Umbilical cord (tissue), 2 donors: ENCODE measurements at places on chromosomes 2 and 18. TPM values are rescaled to one million over a fixed set of nuclear protein-coding genes. Genes with fewer than 3 reads are reported as not detected.

- DNase-seq: no peak
Measured at GRCh38 chr2:62335612-62336011, 139.7 kb downstream of the B3GNT2 start.

DNA sequence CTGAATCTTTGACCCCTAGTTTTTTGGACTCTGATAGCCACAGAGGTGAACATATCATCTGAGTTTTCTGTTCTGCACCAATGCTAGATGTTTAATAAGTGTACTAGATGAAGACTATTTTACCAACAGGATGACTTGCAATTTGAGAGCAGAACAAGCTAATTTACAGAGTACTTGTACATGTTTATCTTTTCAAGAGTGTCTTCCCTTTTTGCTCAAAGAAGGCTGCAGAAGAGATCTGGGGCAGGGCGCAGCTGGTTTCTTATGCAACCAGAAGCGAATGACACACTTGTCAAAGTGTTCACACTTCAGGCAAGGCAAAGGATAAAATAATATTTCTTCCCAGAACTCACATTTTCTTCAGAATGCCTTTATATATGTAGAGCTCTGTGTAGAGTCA, 86.0 kb downstream of the VWA3B start:
- no peak for DNase-seq

The POMC gene
- 0.72 TPM for total RNA-seq

DNA sequence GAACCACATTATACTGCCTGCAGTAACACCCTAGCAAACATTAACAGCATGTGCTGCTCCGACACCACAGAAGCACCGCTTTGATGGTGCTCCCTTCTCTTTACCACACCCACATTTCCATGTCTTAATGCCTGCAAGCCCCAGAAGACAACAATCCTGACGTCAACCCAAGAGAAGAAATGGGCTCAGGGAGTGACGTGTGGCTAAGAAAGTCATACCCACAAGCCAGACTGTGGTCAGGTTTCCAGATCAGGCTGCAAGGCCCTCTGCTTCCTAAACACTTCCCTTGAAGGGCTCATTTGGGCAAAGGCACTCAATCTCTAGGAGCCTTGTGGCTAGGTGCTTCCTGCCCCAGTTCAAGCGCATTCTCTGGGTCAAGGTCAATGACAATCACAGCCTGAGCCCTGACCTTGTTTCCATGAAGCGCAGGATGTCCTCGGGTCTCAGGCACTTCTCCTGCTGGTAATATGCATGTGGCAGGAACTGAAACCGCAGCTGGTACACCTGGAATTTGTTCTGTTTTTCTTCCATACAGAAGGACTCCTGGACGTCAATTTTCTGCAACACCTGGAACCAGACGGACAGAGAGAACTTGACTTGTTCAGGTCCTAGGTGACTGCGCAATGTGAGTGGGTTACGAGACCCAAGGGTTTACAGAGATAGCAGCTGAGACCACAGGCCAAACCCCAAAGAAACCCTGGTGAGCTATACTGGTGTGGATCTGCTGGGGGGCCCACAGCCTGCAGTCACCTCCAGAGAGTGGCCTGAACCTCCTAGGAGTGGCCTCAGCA, 67.2 kb downstream of the POLR1A start:
- no peak for DNase-seq

DNA sequence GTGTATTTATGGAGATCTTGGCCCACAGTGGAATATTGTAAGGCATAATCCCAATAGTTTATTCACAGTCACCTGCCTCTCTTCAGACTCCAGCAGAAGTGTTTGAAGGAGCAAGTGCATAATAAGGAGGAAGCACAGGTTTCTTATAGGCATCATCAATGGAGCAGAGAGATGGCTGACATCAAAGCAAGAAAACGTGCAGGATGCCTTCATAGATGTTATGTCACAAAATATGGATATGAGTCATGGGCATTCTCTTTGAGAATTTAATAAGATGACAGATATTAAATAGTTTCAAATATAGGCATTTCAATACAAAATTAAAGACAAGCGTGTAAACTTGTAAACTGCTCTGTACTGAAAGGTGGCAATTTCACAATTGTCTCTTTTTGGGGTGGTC, 4.0 kb upstream of the RND3 start:
- no peak for DNase-seq

DNA sequence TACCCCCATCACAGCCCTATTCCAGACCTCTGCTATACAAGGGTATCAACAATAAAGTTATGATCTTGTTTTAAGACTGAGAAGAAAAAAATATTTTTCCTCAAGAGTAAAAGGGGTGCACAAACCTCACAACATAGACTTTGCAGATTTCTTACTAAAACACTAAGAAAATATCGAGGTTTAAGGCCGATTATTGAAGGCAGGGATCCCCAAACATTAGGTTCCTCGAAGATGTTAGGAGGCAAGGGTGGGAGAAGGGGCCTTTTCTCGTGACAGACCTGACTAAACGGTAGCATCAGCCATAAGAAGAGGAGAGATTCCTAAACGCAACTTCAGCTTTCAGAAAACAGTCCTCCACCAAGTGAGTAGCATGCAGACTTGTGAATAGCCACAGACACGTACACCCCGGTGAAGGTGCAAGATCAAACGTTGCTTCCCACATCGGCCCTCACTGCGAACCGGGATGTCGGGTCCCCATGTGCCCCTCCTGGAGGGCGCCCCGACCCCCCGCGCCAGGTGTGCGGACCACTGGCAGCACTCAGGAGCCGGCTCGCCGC, 678 bp downstream of the PIAS2 start:
- DNase-seq: peak; percentile 47

DNA sequence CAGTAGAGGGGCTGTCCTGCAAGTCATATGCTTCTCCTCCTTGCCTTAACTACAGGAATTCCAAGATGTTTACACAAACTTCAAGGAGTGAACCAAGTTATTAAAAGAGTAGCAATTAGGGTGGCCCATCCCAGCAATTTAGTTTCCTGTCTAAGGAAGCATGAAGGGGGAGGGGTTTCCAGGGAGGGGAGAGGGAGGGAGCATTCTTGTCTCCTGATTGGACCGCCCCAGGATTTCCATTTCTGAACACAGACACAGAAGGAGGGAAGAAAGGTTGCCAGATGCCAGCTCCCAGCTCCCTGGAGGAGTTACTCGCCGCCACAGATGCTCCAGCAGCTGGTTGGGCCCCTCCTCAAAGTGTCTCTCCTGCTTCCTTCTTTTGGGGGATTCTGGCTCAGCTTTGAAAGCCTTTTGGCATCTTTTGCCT, 107.6 kb downstream of the TRIB2 start:
- DNase-seq: peak; percentile 70

GRCh38 chr2:162826921-162827320, 11.6 kb downstream of the KCNH7 start:
- peak; percentile 63 for DNase-seq

DNA sequence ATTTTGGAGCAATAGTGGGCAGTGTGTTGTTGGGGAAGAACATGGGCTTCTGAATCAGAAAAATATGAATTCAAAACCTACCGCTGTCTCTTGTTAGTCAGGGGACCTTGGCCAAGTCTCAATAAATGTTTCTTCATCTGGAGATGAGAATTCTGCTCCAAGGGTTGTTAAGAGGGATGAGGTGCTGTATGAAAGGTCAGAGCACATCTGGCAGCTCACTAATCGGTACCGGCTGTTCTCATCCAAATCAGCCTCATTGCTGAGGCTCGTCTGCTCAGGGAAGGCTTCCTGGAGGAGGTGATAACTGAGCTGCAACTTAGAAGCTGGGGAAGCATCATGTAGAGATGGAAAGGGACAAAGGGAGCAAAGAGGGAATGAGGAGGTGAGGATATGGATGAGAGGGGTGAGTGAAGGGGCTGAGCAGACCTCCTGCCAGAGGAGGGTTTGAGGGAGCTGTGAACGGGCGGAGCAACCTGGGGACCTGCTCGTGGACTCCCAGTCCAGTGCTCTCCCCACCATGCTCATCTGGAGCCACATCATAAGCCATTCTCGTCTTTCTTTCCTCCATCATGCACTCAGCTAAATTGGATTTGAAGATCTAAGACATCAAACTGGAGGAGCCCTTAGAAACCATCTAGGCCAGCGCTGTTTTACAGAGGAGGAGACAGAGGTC, 47.4 kb downstream of the GREB1 start:
- DNase-seq: no peak

DNA sequence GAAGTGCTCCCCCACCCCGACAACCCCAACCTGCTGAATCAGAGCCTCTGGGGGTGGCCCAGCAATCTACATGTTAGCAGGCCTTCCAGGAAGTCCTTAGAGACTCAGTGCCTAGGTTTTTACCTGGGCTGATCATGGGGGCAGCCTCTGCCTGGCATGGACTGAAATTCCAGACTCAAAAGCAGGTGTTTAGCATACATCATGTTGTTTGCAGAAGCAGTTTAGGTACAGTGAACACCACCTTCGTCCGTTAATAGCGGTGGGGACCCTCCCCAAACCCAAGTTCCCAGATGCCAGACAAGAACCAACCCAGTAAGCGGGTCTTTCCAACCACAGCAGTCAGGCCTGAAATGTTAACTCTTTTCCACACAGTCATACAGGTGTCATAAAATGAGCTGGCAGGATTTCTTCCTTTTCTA, 26.4 kb upstream of the GALR1 start:
- no peak for DNase-seq

DNA sequence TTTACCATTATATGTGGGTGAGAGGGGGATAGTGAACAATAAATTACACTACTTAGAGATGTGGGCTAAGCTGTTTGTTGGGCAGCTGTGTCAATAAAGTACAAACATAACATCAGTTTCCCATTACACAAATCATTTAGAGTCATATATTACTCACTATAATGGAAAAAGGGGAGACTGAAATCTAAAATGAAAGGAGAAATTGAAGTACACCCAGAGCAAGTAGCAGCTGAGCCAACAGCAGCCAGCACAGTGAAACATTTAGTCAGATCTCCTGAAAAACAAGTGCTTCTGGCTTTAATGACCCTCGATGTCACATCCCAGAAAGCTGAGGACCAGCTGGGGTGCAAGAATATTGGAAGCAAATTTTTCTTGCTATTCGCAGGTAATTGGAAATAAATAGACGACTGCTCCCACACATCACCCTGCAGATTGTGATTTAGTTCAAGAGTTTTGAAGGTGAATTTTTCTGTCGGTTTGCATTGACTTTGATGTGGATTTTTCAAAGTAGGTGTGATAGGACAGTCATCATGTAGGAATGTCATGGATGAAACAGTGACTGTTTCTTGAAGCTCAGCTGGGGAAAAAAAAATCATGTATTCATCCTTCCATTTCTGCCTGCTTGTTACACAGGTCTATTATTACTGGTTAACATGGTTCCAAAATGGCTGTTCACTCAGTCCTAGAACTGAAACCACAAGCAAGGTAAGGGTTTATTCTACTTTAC, 1607.3 kb upstream of the CELF4 start:
- no peak for DNase-seq

DNA sequence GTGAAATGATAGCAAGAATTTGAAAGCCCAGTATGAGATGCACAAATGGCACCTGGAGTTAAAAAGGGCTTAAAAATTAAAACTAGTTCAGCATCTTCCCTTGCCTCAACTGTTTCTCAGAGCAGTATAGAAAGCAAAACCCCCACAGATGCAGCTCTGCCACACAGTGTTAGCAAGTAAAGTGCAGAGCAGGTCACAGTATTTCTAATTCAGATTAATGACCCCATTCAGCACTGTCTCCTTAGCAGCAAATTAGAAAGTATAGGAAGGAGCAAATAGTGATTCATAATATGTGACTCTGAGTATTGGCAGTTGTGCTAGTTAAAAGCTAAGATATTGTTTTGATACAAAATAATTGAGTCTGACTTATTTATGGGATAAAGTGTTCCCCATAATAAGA, 73.8 kb upstream of the CCDC85A start:
- no peak for DNase-seq

DNA sequence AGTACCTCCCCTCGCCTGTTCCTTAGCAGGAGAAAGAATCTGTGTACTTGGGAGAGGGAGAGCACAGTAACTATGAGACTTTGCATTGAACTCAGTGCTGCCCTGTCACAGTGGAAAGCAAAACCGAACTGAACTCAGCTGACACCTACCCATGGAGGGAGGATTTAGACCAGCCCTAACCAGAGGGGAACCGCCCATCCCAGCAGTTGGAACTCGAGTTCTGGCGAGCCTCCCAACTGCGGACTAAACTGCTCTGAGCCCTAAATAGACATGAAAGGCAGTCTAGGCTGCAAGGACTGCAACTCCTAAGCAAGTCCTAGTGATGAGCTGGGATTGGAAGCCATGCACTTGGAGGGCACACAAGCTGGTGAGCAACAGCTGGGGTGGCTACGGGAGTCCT, 110.4 kb downstream of the GRB14 start:
- DNase-seq: peak; percentile 5

GRCh38 chr2:231397928-231398294, 2.4 kb downstream of the B3GNT7 start:
- no peak for DNase-seq

The TRIM54 gene
- total RNA-seq: 5.1 TPM

- peak; percentile 94 for DNase-seq
Measured at GRCh38 chr2:138501425-138502254, at the start of gene SPOPL. Gene SPOPL, plus strand, starts transcription at chr2:138501770. Its CDS starts 48,447 bp downstream, at chr2:138550217.

DNA sequence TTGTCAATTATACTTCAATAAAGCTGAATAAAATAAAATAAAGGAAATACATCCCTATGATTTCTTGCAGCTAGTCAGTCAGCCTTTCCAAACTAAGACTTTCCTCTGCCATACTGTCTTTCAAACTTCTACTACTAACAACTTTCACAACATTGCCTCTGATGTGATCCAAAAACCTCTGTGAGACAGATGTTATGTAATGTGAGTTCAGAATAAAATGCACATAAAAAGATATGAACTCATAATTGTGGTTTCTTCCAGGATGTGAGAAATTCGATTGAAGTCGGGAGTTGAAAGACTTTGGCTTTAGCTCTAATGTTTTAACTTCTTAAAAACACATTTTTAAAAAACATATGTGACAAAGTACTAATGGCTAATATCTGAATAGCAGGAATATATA, 98.7 kb downstream of the PIGN start:
- no peak for DNase-seq

GRCh38 chr2:183926433-183926832, 671.9 kb upstream of the ZNF804A start:
- DNase-seq: no peak

DNA sequence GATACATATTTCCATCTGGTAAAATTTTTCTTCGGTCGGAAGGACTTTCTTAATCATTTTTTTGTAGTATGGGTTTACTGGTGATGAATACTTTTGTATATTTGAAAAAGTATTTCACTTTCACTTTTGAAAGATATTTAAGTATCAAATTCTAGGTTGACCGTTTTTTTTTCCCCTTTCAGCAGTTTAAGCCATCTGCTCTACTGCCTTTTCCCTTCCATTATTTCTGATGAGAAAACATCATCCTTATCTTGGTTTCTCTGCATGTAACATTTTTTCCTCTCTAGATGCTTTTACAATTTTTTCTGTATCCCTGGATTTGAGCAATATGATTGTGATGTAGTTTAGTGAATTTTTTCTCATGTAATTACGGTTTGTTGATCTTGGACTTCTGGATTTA, 87.0 kb downstream of the MTX2 start:
- peak; percentile 7 for DNase-seq

- no peak for DNase-seq
Measured at GRCh38 chr18:56815926-56816325, 164.8 kb downstream of the WDR7 start.

GRCh38 chr2:18232731-18233438, 327.6 kb downstream of the RDH14 start:
- no peak for DNase-seq

GRCh38 chr2:144578099-144578498, 58.2 kb upstream of the ZEB2 start:
- DNase-seq: no peak
